Amniotic stem cell (primary cell): ENCODE measurements at places on chromosomes 3 and 15.

GRCh38 chr3:128242818-128243601 lies 89.7 kb downstream of the EEFSEC start:
- DNase-seq: no peak

DNA sequence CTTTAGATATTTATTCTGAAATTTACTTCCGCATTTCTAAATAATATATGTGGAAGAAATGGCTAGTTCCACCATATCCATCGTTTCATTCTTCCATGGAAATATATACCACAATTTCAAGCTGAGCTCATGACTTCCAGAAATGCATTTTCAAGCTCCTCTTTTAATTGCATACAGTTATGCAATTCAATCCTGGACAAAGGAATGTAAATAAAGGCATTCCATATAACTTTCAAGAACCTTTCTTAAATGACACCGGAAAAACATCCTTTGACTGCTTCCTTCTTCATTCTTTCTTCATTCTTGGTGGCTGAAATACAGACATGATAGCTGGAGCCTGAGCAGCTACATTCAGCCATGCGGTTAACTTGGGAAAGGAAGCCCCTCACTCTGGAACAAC lies 185.2 kb upstream of the GADL1 start:
- DNase-seq: no peak

DNA sequence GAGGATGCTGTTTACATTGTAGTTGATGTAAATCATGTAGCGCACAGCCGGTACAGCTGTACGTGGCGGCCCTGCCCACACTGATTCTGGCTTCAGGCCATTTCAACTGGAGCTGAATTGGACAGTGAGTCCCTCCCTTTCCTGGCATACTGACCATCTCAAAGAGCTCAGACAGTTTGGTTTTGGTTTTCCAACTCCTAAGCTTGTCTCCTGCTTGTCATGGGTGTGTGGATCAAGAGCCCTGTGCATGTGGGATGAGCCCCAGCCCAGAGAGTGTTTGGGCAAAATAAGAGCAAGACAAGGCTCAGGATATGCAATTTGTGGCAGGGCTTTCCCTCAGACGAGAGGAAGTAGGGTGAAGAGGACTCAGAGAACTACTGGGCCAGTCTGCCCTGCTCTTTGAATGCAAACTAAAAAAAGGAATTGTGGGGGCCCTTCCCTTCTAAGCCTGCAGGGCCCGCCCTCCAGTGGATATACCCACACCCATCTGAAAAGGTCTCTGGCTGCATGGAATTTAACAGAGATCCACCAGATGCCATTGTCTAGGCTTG lies 13.3 kb downstream of the ITGA11 start:
- DNase-seq: no peak

DNA sequence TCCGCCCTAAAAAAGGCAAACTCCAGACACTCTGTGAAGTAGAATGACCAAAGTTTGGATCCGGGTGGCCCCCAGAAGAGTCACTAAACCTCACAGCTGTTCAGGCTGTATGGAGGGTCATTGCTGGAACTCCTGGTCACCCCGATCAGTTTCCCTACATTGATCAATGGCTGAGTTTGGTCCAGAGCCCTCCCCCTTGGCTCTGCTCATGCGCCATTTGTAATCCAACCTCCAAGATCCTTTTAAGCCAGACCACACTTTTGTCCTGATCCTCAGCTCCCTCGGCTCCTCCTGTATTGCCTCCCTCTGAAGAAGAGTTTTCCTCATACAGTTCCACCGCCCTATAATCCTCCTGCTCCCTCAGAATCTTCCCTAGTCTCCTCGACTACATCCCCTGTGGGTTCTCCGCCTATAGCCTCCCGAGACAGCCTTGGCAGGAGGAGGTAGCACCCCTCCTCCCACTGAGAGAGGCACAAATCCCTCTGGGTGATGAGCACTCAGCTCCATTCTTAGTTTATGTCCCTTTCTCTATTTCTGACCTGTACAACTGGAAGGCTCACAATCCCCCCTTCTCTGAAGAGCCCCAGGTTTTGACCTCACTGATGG lies 42.2 kb downstream of the ZBTB11 start:
- no peak for DNase-seq
